ENCODE measurements at places on chromosomes 5 and 9.

DNA sequence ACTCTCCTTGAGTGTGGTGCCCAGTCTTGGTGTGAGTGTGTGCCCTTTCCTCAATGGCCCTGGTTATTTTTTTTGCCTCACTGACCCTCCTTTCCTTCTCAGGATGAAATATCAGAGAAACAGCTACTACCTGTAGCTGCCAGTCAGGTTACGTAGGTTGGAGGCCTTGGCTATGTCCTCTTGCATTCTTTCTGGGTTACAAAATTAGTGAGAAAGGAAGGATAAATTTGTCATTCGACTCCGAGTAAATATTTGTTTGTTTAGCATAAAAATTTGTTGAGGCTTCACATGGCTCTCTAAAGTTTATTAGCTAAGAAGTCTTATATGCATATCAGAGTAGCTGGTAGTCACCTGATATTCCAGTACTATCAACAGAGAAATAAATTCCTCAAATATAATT lies 15.4 kb downstream of the MACIR start:
- DNase-seq, result no peak

DNA sequence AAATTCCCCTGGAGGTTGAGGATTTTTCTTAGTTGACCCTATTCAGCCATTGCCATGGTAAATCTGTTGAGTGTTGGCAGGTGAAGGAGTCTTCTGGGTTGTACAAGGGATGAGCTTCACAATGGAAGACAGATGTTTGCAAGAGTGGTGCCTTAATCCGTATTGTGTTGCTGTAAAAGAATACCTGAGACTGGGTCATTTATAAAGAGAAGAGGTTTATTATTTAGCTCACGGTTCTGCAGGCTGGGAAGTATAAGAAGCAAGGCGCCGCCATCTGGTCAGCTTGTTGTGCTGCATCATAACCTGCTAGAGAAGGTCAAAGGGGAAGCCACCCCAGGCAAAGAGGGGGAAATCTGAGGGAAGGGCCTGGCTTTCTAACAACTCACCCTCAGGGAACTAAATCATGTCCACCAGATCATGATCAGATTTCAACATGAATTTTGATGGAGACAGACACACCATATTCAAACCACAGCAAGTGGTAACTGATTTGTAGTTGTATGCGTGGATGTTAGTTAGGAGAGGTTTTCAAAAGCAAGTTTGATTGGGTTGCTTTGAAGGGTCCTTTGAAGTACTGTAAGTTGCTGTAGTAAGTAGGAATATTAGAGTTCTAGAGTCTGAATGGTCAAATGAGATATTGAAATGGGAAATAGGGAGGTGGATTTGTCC lies 2.5 kb downstream of the TNPO1 start:
- DNase-seq, result peak; percentile 57

DNA sequence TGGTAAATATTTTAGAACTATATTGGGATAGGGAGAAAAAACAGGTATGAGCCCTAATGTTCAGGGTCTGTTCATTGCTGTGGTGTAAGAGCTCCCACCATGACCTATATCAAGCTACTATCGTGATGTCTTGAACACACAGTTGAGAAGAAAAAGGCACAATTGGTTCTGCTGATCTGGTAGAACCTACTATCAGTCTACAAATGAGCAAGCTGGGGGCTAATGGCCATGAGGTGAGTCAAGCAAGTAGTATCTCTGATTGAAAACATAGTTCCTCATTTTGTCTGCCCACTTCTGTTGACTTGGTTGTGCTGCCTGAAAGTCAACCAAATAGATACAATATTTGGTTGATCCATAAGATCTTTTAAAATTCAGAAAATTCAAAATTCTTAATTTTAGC lies 1026.3 kb downstream of the CDH12 start:
- no peak for DNase-seq

DNA sequence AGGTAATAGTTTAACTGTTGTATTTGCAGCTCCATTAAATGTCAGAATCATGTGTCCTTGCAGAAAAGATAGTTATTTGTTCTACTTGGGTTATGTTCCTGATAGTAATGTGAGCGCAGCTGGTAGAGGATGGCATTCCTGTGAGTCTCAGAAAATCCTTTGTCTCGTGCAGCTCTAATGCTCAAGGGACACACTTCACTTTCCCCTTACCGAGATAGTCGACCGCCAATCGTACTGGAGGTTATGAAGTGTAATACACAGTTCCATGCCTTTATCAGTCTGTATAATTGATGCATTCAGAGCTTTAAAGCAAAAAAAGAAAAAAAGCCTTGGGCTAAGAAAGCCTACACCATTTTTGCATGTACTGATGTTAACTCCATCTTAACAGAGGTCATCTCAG lies 60.2 kb upstream of the SRP19 start:
- no peak for DNase-seq

GRCh38 chr5:6873359-6873758 lies 160.1 kb downstream of the TENT4A start:
- no peak for DNase-seq

DNA sequence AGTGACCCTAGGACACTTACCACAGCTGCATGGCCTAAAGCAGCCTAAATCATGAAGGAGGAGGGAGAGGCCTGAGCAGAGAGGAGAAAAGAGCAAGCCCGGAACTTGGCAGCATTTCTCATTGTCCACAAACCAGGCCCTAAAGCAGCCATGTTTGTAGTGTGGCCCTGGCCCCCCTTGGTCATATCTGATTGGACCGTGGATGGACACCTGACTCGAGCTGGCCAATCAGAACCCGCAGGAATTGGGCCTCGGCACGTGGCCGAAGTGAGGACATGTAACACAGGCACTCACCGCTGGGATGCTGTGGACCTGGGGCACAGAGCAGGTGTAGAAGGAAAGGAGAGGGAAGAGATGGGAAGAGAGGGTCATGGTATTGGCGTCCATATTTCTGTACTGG lies 56.9 kb downstream of the ASS1 start:
- no peak for DNase-seq

Data from AG10803 (cell line).